ENCODE measurements at places on chromosomes 7 and 10. TPM values are rescaled to one million over a fixed set of nuclear protein-coding genes. Genes with fewer than 3 reads are reported as not detected.

GRCh38 chr10:78853864-78854263 is 214.9 kb upstream of the ZMIZ1 start:
- H3K36me3 ChIP-seq = no peaks in the 10 kb centered on the region
- H3K27me3 ChIP-seq = no peaks in the 10 kb centered on the region
- H3K4me3 ChIP-seq = no peak overlapping the region
- no peak overlapping the region for H3K27ac ChIP-seq
- H3K4me1 ChIP-seq = no peaks in the 10 kb centered on the region

DNA sequence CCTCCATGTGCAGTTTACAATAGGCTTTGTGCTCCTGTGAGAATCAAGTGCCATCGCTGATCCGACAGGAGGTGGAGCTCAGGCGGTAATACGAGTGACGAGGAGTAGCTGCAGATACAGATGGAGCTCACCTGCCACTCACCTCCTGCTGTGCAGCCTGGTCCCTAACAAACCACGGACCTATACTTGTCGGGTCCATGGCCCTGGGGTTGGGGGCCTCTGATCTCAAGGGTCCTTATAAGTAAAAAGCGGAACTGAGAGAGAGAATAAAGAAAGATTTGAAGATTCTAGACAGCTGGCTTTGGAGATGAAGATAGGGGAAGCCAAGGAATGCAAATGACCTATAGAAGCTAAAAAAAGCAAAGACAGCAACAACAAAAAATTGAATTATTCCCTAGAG is 130.6 kb downstream of the PLXDC2 start:
- H3K27ac ChIP-seq = no peak overlapping the region
- no peaks in the 10 kb centered on the region for H3K36me3 ChIP-seq
- no peaks in the 10 kb centered on the region for H3K27me3 ChIP-seq
- DNase-seq = no peak

DNA sequence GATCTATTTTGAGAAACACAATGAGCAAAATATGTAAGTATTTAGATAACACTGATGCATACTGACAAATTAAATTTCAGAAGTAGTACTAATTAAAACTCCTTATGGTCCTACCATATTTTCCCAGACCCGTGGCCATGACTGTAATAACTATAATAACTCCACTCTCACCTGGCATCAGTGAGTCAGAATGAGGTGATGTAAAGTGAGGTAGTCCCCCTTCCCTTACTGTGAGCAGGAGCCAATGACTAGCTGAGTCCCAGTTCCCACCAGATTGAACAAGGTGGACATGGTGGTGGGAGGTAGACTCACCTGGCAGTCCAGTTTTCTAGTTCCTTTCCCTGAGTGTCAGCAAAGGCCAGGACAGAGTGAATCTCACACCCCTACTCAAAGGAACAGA is 630.5 kb upstream of the IGFBP3 start:
- H3K4me1 ChIP-seq = no peaks in the 10 kb centered on the region
- H3K36me3 ChIP-seq = no peaks in the 10 kb centered on the region
- no peak overlapping the region for H3K27ac ChIP-seq

DNA sequence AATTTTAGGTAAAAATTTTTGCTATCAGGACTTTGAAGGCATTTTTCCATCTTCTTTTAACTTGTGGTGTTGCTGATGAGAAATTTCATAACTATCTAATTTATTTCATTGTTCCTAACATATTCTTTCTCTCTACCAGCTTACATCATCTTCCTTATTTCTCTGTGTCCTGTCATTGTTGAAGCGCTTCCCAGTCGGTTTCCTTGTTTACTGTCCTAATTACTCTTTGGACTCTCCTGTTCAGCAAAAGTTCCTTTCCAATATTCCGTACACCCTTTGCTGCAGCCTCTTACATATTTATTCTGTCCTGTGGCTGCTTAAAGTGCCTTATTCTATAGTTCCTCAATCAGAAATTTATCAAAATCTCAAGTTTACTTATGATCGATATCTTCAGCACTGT is 609.0 kb upstream of the FZD8 start:
- H3K27ac ChIP-seq = no peak overlapping the region
- no peaks in the 10 kb centered on the region for H3K4me1 ChIP-seq
- no peak for DNase-seq
- H3K27me3 ChIP-seq = no peaks in the 10 kb centered on the region

DNA sequence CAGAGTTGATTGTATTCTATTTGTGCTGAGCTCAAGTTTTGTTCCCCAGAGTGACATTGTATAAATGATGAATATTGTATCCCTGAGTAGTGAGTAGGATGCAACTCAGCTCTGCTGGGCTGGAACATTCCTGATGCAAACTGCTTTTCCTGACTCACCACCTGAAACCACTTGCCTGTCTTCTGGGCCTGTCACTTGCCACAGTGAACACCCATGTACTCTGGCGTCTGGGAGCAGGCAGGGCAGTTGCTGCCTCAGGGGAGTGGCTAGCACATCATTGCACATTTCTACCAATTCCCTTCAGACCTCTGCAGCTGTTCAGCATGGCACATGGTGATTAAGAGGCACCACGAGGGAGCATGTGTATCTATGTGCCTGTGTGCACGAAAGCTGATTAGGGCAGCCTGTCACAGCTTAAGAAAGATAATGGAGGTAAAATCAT is 157.3 kb downstream of the SND1 start:
- no peaks in the 10 kb centered on the region for H3K27me3 ChIP-seq
- no peak overlapping the region for H3K4me3 ChIP-seq
- H3K27ac ChIP-seq = no peak overlapping the region
- no peak for DNase-seq
- H3K4me1 ChIP-seq = peaks cover 45% of the 10 kb centered on the region
- peaks cover 48% of the 10 kb centered on the region for H3K36me3 ChIP-seq

The ZNF425 gene
- 1.0 TPM for total RNA-seq

The LIPN gene
- not detected for total RNA-seq
